Activated CD8-positive, alpha-beta memory T cell treated with anti-CD3 and anti-CD28 coated beads, Interleukin-2, amount 10 ng/mL, durations not matched to agents 7 days and 5 days (primary cell): ENCODE measurements at places on chromosomes 3 and 15. TPM values are rescaled to one million over a fixed set of nuclear protein-coding genes. Genes with fewer than 3 reads are reported as not detected.

Gene CILP
- not detected for total RNA-seq

Gene CLEC3B
- not detected for total RNA-seq

Gene KLHL40
- not detected for total RNA-seq

Gene ANKRD34C
- not detected for total RNA-seq

Gene SCN5A
- not detected for total RNA-seq

Gene GXYLT2
- not detected for total RNA-seq

Gene FOXB1
- total RNA-seq: 2.8 TPM

Gene SH2D7
- 0.28 TPM for total RNA-seq

GRCh38 chr3:152706991-152707713, 127.8 kb upstream of the P2RY1 start:
- H3K4me1 ChIP-seq: no peaks in the 10 kb centered on the region
- no peak overlapping the region for H3K4me3 ChIP-seq
- no peaks in the 10 kb centered on the region for H3K36me3 ChIP-seq

DNA sequence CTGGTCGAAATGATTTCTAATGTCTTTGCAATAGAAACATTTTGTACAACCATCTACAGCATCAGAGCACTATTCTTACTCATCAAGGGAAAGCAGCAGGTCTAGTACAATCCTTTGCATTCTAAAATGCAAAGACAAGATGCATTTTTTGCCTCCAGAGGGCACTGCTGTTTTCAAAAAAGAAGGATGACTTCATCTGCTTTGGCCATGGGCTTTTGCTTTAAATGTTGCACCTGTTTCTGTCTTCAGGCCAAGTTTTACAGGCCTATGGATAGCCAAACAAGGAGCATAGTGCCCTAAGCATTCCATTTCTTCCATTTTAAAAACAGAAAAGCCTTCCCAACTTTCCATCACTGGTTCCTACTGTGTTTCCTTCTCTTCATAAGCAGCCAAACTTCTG, 3.4 kb downstream of the PARP9 start:
- H3K27ac ChIP-seq: peak overlapping the region; percentile 68
- peak; percentile 80 for DNase-seq
- H3K4me3 ChIP-seq: peak overlapping the region; percentile 37
- peaks cover 75% of the 10 kb centered on the region for H3K36me3 ChIP-seq

DNA sequence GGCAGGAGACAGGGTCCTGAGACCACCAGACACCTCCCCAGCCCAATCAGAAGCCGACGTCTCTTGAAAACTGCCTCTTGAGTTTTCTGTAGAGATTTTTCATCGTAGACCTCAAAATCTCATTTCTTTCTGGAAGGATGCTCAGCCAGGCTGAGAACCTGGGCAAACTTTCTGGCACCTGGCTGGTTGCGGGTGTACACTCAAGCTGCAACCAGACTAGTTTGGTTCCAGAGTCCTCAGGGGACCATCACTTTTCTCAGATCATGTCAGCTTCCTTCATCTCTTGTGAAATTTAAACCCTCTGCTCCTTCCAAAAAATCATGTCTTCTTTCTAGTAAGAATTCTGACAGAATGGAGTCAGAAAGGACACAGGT, 45.1 kb downstream of the CMTM7 start:
- peaks cover 9% of the 10 kb centered on the region for H3K36me3 ChIP-seq
- H3K27ac ChIP-seq: peak overlapping the region; percentile 83
- peak; percentile 43 for DNase-seq

DNA sequence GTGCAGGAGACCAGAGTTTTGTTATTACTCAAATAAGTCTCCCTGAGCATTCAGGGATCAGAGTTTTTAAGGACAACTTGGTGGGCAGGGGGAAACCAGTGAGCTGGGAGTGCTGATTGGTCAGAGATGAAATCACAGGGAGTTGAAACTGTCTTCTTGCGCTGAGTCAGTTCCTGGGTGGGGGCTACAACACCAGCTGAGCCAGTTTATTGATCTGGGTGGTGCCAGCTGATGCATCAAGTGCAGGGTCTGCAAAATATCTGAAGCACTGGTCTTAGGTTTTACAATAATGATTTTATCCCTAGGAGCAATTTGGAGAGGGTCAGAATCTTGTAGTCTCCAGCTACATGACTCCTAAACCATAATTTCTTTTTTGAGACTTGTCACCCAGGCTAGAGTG, 13.8 kb upstream of the ZNF662 start:
- no peak overlapping the region for H3K4me3 ChIP-seq
- H3K27ac ChIP-seq: no peak overlapping the region
- H3K27me3 ChIP-seq: peaks cover 20% of the 10 kb centered on the region

- H3K27ac ChIP-seq: no peak overlapping the region
- peaks cover 34% of the 10 kb centered on the region for H3K27me3 ChIP-seq
- no peak overlapping the region for H3K4me3 ChIP-seq
- no peaks in the 10 kb centered on the region for H3K36me3 ChIP-seq
Observed at GRCh38 chr3:96814651-96815567, 515 bp downstream of the EPHA6 start.

DNA sequence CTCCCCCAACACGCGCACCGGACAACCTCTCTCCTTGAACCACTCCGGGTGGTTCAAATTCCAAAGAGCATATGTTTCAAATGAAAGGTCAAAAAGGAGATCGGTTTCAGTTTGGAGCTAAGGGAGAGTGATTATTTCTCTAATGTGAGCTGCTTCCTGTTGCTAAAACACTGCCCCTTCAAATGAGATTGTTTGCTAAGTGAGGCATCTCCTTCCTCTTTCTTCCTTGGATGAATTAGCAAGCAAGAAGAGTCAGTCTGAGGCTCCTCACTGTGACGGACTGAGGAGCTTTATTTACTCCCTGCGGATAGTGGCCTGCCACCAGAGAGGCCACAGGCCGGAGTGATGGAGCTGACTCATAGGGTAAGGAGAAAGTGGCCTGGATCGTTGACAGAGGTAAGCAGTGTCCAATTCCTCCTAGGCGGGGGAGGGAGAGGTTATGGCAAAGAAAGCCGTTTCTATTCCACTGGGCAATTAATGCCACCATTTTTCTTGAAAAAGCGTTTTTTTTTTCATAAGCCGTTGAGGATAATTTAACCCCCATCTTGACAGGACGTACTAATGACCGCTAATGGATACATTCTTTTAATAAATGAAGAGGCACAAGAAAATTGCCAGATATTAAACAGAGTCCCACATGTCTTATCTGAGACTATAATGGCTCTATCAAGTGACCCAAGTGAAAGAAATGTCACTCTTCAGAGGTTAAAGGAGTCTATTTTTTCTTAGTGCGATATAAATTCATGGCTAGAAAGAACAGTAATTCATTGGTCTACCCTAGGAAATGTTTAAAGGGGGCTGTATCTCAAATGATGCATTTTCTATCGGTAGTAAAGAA, 167.0 kb upstream of the ANKRD28 start:
- H3K27ac ChIP-seq: no peak overlapping the region
- no peak overlapping the region for H3K4me3 ChIP-seq
- no peaks in the 10 kb centered on the region for H3K36me3 ChIP-seq
- DNase-seq: no peak
- peaks cover 7% of the 10 kb centered on the region for H3K27me3 ChIP-seq

DNA sequence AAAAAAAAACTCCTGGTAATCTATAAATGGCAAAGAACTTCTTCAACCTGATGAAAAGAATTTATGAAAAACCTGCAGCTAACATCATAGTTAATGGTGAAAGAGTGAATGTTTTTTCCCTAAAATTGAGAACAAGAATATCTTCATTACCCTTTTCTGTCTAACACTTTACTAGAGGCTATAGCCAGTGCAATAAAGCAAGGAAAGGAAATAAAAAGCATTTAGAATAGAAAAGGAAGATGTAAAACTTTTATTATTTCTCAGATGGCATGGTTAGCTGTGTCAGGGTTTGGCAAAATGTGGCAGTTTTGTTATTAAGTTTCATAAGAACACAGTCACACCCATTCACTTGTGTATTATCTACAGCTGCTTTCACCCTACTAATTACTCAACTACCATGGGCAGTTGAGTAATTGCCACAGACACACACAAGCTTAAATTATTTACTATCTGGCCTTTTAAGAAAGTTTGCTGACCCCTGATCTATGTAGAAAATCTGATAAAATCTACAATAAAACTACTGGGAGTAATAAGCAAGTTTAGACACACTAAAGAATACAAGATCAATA, 465.1 kb downstream of the MAGI1 start:
- H3K27ac ChIP-seq: no peak overlapping the region
- H3K4me1 ChIP-seq: no peaks in the 10 kb centered on the region
- H3K36me3 ChIP-seq: no peaks in the 10 kb centered on the region
- no peak overlapping the region for H3K4me3 ChIP-seq
- no peaks in the 10 kb centered on the region for H3K27me3 ChIP-seq
- DNase-seq: no peak

DNA sequence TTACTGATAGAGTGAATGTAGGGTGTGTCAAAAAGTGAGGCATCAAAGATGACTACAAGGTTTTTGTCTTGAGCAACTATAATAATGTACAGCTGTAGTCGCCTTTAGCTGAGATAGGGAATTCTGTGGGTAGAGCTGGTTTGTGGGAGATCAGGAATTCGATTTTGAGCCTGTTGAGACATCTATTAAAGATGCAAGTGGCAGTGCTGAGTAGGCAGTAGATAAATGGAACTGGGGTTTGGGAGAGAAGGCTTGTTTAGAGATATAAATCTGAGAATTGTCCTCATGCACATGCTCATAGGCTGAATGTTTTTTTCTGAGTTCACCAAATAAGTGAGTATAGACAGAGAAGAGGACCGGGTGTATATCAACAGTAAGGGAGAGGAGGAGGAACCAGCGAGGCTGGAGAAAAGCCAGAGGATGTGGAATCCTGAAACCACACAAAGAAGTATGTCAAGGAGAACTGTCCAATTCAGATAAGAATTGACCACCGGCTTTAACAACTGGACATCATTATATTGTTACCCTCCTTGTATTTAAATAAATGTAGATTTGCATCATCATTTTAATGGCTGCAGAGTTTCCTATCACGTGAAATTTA, 146.0 kb upstream of the TNIK start:
- H3K27me3 ChIP-seq: peaks cover 11% of the 10 kb centered on the region
- H3K27ac ChIP-seq: no peak overlapping the region
- no peaks in the 10 kb centered on the region for H3K36me3 ChIP-seq
- DNase-seq: no peak

DNA sequence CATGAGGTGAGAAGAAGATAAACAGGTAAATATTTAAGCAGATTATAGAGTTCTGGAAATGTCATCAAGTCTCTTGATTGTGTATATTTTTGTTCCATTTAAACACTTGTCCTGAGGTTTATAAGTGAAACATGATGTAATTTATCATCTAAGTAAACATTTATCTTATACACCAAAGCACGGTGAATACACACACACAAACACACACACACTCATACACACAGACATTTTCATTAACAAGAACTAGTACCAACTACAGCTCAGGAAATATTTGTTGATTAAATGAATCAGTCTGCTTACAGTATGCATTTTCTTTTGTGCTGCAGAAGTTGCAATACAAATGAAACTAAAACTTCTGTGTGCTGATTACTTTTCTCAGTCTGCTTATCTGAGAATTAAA, 357.3 kb downstream of the ZBTB20 start:
- H3K27me3 ChIP-seq: no peaks in the 10 kb centered on the region
- peaks cover 1% of the 10 kb centered on the region for H3K36me3 ChIP-seq
- no peak for DNase-seq
- no peak overlapping the region for H3K4me3 ChIP-seq
- no peaks in the 10 kb centered on the region for H3K4me1 ChIP-seq

- H3K27ac ChIP-seq: peak overlapping the region; percentile 40
- H3K4me3 ChIP-seq: no peak overlapping the region
- no peak for DNase-seq
- peaks cover 58% of the 10 kb centered on the region for H3K36me3 ChIP-seq
Observed at GRCh38 chr3:52688266-52688665, 2.4 kb downstream of the GNL3 start.

DNA sequence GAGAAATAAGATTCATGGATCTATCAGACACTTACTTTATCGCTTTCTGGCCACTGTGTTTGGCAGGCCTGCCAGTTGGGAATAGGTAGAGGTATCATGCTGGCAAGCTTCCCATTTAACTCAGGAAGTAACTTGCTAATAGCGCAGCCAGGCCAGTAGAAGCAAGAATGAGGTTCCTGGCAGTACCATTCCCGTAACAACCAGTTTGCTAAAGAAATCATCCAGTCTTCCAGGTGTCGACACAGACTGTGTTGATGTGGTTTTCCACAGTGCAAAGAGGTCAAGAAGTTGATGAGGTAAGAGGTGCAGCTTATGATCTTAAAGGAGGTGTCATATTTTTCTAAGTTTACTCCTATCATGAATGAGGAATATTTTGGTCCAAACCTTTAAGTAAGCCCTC, 46.2 kb downstream of the DPH6 start:
- no peak for DNase-seq
- H3K4me3 ChIP-seq: no peak overlapping the region
- no peaks in the 10 kb centered on the region for H3K4me1 ChIP-seq
- no peaks in the 10 kb centered on the region for H3K27me3 ChIP-seq

DNA sequence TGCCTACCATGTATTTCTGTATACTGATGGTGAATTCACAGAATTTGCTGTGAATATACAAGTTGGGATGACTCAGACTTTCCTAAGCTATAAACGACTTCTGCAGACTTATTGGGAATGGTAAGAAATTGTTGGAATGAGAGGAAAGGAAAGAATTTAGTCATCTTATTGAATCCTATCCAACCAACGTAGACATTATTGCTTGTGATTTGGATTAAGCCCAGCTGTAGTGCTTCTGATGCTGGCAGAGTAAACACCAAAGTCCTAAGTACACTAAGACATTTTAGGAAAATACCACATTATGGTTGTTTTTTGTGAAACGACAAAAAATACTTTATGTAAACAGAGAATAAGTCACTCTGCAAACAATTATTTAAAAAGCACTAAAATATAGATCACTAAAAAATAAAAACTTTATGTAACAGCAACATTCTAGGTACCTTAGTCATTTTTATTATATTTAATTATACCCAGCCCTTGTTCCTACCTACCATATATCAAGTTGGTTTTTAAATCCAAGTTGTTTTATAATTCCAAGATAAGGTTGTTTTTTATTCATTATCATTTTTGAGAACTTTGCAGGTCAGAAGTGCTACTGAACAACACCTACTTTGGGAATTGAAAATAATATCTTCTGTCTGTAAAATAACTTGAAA, 99.2 kb upstream of the MLF1 start:
- H3K36me3 ChIP-seq: no peaks in the 10 kb centered on the region
- no peak overlapping the region for H3K4me3 ChIP-seq
- no peak for DNase-seq
- no peaks in the 10 kb centered on the region for H3K4me1 ChIP-seq
- H3K27ac ChIP-seq: no peak overlapping the region

DNA sequence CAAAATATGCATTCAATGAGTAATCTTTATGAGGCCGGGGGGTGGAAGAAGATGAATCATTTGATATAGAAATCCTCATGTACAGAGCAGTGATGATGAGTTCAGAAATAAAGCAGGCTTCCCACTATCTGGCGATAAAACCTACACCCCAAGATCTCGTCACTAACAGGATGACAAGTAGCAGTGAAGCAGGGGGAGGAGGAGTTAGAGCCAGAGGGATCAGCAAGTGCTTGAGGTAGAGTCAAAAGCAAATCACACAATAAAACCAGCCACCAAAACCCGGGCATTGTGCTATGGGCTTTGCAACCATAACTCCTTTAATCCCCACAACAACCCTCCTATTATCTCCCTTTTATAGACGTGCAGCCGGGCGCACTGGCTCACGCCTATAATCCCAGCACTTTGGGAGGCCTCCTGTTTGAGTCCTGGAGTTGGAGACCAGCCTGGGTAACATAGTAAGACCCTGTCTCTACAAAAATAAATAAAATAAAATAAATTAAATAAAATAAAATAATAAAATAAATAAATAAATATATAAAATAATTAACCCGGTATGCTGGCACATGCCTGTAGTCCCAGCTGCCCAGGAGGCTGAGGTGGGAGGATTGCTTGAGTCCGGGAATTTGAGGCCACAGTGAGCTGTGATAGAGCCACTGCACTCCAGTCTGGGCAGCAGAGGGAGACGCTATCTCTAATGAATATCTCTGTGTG, 53.0 kb downstream of the STARD5 start:
- no peak overlapping the region for H3K27ac ChIP-seq
- peaks cover 40% of the 10 kb centered on the region for H3K4me1 ChIP-seq
- no peak overlapping the region for H3K4me3 ChIP-seq
